ENCODE measurements at places on chromosomes 16 and 17.
A peak's percentile ranks its signal among the peaks of the same experiment; 100 is the strongest.

DNA sequence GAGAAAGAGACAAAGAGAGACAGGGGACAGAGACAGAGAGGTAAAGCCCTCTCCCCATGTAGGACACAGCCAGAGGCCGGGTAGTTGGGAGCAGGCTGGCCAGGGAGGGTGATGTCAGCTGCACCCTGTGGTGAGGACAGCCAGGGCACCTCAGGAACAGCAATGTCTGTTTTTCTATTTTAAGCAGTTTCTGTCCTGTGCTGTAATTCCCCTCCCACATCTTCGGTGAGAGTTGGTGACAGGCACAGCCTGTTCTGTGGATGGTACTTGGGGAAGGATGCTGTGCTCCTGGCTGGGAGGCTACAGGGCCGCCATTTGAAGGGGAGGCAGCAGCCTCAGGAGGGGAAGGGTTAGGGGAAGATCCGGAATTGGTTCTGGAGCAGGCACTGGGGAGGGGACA is 163.5 kb downstream of the SDK2 start:
- DNase-seq: no peak

GRCh38 chr17:19023209-19023999 is 18.8 kb upstream of the FAM83G start:
- DNase-seq: no peak

- DNase-seq: no peak
These were observed 62.8 kb upstream of the HS3ST2 start for GRCh38 chr16:22751104-22751667.

DNA sequence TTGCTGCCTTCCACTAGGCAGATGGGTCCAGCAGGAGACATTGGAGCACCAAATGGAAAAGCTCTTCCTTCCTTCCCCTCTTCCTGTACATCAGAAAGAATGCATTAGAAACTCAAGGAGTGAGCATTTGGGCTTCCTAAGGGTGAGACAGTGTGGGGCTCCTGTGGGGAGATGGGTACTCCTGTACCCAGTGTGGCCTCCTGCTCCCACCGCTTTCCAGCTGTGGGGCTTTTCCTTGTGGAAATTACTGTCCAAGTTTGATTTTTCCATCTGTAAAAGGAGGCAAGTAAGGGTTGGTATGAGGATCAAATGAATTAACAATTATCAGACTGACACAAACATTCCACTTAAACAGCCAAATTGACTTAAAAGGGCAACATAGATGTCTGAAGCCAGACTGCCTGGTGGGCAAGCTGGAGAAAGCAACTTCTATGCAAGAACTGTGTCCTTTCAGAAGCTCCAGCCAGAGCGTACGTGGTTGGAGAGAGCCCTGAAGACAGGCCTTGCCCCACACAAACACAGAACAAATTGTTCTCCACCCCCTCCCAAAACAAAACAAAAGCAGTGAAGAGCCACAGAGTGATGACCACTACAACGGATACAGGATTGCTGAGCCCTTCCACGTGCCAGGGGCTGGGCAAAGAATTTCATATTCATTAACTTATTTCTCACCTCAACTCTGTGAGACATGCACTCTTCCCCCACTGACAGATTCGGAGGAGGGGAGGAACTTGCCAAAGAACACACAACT is 23.1 kb upstream of the ALDH3A1 start:
- no peak for DNase-seq

GRCh38 chr17:15267996-15268395 is 2.9 kb upstream of the PMP22 start:
- peak; percentile 55 for DNase-seq

- no peak for DNase-seq
These were observed 5.4 kb upstream of the CLDN9 start for GRCh38 chr16:3007059-3007956.

GRCh38 chr17:42193969-42194899 is at the start of gene GHDC:
Gene GHDC, minus strand, starts transcription at chr17:42194494. Its CDS starts 913 bp downstream, at chr17:42193581.
- peak; percentile 69 for DNase-seq

DNA sequence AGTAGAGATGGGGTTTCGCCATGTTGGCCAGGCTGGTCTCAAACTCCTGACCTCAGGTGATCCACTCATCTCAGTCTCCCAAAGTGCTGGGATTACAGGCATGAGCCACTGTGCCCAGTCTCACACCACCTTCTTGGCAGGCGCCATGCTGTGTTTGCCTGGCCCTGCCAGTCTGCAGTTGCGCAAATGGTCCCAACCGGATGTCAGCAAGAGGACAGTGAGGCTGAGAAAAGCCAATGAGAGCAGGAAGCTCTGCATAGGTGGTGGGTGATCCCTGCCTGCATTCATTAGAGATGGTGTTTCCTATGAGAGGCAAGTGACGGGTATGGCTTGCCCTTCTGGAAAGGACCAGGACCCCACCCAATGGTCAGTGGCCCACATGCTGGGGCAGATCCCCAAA is 59.3 kb downstream of the PECAM1 start:
- no peak for DNase-seq

DNA sequence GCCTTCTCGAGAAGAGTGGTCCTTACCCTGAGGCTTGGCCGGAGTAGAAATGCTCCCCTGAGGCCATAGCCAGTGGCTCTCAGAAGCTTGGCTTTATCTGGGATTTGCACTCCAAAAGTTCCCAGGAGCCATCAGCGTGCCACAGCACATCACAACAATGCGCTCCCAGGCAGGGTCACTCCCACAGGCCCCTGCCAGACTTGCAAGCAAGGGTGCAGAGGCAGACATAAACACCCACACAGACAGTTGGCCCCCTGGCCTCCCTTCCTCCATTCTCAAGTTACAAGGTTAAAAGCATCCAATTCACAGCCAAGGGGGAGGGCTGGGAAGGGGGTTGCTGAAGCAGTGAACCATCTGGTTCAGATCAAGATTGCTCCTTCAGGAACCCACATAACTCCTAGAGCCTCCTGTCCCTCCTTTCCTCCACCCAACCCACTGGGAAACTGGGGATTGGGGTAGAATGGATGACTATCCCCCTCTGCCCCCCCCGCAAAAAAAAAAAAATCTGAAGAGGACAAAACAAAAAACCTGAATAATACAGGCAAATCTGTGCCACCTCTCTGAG is 1.8 kb downstream of the ST3GAL2 start:
- peak; percentile 96 for DNase-seq

DNA sequence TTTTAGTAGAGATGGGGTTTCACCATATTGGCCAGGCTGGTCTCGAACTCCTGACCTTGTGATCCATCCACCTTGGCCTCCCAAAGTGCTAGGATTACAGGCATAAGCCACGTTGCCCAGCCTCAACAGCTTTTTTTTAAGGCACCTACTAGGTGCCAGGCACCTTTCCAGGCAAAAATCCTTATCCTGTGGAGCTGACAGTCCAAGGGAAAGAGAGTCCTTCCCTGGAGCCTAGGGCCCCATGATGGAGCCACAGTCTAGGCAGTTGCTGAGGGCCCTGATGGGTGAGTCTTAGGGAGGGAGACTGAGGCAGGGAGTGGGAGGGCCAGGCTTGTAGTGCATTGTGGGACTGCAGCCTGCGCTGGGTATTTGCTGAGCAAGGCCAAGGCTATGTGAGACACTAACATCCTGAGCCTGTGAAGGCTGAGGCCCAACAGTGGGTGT is 79.6 kb upstream of the TOB1 start:
- no peak for DNase-seq

DNA sequence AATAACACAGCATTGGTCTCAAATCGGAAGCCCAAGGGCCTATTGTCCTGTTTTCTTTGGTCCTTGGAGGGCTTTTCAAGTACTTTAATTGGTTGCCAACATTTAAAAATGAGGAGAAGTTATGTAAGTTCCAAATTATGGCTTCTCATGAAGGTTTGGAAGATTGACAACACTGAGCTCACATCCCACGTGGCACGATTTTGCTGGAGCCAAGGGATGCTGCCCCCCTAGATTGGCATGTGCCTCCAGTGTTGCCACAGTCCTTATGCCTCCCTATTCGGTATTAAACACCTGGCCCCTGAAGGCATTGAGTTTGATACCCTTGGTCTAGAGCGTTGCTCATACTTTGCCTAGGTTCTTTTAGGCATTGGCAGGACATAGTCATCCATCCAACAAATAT is 108.0 kb downstream of the ZNF18 start:
- no peak for DNase-seq

- peak; percentile 53 for DNase-seq
These were observed 14.9 kb downstream of the NAA60 start for GRCh38 chr16:3458278-3458851.

DNA sequence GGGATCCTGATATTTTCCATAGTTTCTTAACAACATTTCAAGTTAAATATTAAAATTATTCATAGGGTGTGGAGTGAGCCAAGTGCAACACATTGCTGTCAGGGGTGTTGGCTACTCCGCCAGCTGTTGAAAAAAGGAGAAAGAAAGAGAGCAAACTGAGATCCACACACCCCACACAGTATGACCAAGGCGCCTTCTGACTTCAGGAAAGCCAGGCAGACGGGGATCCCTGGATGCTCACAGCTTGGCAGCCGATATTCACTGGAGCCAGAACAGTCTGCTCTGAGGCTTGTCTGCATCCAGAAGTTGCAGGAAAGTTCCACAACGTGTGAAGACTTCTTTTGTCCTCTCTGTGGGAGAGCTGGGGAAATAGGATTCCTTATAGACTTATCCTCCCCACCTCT is 9.3 kb downstream of the CHD9NB start:
- no peak for DNase-seq

DNA sequence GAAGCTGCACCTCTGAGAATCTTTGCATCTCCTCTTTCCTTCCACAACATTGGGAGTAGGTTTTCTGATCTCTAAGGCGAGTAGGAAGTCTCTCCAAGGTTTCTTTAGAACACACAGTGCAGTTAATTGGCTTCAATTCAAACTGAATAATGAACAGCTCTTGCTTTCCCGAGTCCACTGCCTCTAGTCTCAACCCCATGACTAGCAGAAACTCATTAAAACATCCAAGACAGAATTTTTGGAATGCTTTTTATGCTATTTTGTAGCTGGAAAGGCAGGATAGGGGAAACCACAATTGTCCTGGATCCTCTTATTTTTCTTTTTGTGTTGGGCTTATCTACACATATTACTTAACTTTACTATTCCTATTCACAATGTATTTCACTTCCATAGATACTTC is 206.6 kb downstream of the CDH8 start:
- DNase-seq: peak; percentile 54

- no peak for DNase-seq
These were observed 4.8 kb downstream of the RNF213 start for GRCh38 chr17:80265205-80266068.

DNA sequence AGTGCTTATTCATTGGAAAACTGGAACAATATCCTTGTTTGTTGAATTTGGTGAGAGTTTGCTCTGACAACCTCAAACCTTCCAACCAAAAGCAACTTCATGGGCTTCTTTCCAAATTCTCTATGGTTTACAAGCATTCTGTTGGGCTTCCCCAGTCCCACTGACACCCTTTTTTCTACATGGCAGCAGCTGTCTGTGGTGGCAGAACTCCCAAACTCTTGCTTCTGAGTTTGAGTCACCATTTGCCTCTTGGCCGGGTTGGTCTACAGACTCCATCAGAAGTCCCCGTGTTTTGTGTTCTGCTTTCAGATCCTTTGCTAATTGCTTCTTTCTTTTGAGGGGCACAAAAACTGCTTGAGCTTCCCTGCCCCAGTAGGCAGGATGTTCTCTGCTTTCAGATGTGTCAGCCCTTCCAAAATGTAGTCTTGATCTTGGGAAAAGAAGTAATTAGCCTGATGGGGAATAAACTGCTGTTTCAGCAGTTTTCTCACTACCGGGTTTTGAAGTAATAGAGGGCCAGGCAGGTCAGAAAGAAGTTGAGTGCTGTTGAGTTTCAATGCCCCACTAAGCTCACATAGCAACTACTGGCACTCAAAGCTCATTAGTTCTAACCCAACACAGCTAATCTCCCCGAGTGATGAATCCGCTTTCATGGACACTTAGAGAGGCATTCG is 80.7 kb downstream of the HS3ST3A1 start:
- DNase-seq: peak; percentile 96

GRCh38 chr17:69062860-69063581 is 2.3 kb upstream of the ABCA9 start:
- no peak for DNase-seq

DNA sequence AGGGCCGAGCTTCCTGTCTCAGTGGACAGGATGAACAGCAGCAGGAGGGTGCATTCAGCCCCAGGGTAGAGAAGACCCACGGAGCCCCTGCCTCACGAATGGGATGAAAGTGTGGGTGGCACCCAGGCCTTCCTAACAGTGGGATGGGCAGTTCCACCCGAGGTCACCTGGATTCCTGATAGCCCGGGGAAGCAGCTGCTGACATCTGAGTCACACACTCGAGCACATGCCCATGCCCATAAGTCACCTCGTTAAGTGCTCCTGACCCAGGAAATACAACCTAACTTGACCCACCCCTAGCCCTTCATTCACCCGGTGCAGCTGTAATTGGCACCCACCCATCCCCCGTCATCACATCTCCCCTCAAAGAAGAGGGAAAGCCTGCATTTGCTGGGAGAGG is 85.3 kb upstream of the FOXF1 start:
- no peak for DNase-seq

Data from fibroblast of upper back skin (primary cell).